ENCODE measurements at places on chromosomes 2 and 18.

DNA sequence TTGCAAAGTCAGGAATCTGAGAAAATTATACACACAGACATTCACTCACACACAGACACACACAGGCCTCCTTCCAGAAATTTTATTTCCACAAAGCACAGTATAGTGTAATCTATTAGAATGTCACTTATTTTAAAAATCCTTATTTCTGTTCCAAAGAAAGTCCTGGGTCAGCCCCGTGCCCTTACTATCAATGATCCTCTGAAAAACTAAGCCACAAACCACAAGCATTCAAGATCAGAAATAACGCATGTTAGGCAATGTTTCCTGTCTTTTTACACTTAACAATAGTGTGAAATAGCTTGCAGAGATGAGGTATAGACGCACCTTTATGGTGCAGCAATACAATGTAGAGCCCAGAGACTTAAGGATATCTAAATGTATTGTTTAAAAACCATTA, 25.8 kb downstream of the TBC1D8 start:
- DNase-seq, result no peak

DNA sequence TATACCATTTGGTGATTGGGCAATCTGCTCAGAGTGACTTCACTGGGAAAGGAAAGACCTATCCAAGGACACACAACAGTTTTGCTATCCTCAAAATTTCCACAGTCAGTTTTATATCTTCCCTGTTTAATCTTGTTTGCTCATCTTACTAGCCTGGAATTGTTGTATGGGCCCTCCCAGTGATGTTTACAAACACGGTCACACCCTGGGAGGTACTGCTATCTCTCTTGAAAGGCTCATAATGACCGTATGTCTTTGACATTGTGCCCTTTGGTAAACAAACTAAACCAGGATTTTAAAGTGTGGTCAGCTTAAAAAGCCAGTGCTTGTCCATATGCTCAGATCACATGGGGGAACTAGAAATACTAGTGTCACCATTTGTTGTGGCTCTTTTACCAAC, 277.0 kb downstream of the CDH2 start:
- no peak for DNase-seq

- DNase-seq, result no peak
Observed at GRCh38 chr2:180646756-180647155, 333.6 kb upstream of the UBE2E3 start.

DNA sequence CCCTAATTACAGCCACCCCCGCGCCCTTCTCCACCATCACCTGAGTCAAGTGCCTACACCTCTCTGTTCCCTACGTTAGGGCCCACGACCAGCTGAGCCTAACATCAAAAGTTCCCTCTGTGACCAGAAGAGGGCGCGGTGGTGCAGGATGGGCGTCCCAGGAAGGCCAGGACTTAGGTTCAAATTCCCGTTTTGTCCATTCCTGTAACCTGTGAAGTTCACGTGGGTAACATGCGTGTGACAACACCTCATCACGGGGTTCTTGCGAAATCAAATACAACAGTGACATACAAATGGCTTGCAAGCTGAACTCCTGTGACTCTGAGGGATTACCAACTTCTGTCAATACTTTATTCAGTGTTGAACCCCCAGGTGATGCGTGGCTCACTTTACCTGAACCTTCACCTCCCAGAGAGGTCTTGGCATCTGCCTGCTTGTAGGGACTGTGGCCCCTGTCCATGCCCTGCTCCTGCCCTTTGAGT, 207.9 kb downstream of the ARL4C start:
- DNase-seq, result no peak

- DNase-seq, result peak; percentile 54
Observed at GRCh38 chr2:206164261-206164862, 4.7 kb downstream of the EEF1B2 start.

- DNase-seq, result no peak
Observed at GRCh38 chr2:187435078-187435477, 13.0 kb downstream of the CALCRL start.

GRCh38 chr18:36600548-36600947, 228.3 kb downstream of the TPGS2 start:
- DNase-seq, result no peak

GRCh38 chr2:142942690-142943089, 65.2 kb downstream of the KYNU start:
- DNase-seq, result no peak

DNA sequence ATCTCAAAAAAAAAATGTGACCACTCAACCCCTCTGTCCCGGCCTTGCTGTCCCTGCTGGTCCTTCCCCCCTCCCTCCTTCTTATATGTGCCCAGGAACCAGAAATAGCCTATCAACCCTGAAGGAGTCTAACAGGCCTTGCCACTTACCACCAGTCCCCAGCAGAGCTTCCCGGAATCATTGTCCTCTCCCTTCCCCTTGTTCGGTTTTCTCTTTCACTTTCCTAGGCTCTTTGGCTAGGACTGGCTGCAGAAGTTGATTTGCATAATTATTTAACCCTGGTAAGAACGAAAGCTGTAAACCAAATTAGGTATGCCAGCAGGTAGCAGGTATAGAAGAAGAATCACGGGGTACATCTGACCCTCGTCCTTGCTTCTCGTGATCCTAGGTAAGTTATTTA, 72.6 kb upstream of the ZNF532 start:
- no peak for DNase-seq

DNA sequence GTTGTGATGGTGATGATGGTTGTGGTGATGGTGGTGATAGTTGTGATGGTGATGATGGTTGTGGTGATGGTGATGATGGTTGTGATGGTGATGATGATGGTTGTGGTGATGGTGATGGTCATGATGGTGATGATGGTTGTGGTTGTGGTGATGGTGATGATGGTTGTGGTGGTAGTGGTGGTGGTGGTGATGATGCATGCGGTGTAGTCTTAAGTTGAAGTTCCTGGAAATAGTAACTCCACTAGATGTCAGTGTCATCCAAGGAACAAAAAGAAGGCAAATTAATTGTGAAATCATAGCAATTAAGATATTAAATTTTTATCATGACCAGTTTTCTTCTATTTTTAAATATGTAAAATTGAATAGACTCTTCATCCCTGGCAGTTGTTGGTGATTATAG, 309.2 kb downstream of the AGAP1 start:
- no peak for DNase-seq

- no peak for DNase-seq
Observed at GRCh38 chr2:220913384-220913783, 658.7 kb downstream of the EPHA4 start.

DNA sequence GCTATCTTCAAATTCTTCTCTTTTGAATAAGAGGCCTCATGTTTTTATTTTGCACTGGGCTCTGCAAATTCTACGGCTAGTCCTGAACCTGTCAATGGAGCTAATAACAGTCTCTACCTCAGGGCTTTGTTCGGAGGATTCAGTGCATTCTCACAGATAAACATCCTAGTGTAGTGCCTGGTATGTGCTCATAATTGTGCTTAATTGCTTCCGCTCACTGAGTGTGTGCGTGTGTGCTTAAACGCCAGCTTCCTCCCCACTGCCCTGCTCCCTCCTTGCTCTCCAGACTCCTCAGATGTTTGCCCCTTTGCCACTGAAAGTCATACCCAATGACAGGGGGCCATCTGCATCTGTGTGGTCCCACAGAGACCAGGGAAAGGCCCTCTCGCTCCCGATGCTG, 6.7 kb downstream of the GYPC start:
- DNase-seq, result no peak

GRCh38 chr18:22439447-22439846, 21.7 kb upstream of the CTAGE1 start:
- no peak for DNase-seq

DNA sequence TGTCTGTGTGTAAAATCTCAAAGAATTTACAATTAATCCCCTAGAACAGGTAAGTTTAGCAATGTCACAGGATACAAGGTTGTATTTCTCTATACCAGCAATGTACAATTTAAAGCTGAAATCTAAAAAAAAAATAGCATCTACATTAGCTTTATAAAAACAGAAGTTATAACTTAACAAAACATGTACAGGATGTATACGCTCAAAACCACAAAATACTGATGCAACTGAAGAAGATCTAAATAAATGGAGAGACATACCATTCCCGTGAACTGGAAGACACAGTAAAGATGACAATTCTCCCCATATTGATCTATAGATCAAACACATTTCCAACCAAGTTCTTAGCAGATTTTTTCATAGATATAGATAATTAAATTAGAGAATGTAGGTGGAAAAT, 17.5 kb upstream of the RANBP2 start:
- no peak for DNase-seq

DNA sequence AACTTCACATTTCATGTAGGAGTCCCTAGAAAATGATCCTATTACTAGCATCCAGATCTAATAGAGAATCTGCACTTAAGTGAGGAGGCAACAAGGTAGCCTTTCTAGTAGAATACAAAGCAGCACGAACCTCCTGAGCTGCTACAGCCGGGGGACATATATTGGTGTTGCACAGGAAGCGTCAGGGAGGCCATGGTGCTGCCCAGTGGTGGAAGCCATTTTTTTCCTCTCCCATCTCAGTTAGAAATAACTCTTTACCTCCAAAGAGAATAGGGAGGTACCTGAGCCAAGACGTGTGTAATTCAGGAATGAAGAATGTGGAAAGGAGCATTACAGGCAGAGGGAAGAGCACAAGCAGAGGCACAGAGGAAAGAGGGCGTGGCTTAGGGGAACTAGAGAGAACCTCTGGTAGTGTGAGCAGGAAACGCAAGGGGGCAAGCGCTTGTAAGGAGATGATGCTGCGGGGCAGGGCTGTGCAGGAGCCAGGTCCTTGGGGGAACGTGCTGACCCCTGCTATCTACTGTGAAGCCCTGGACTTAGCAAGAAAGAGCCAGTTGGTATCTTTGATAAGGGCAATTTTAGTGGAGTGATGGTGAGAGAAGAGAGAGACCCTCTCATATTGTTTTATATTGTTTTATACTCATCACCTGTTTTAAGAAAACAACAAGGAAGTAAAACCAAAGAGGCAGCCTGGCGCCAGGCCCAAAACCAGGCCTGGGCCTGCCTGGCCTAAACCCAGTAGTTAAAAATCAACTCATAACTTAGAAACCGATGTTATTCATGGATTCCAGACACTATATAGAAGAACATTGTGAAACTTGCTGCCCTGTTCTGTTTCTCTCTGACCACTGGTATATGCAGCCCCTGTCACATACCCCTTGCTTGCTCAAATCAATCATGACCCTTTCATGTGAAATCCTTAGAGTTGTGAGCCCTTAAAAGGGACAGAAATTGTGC, 50.0 kb upstream of the TTC39C start:
- DNase-seq, result no peak

DNA sequence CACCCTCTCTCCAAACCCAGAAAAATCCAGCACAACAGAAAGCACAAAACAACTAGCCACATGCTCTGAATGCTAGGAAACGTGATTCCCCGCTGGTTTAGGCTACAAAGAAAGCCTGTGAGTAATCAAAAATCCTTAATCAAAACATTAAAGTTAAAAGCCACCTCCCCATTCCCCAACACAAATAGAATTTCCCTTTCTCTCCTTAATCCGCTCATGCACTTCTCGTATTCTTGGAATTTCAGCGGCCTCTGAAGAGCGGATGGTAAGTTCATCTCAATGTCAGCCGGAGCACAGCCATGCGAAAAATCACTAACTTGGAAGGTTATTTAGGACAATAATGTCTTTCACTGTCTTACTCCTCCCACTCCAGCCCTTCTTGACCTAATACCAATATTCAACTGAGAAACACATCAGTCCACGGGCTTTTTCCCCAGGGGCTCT, 126.7 kb downstream of the OSBPL1A start:
- peak; percentile 31 for DNase-seq

DNA sequence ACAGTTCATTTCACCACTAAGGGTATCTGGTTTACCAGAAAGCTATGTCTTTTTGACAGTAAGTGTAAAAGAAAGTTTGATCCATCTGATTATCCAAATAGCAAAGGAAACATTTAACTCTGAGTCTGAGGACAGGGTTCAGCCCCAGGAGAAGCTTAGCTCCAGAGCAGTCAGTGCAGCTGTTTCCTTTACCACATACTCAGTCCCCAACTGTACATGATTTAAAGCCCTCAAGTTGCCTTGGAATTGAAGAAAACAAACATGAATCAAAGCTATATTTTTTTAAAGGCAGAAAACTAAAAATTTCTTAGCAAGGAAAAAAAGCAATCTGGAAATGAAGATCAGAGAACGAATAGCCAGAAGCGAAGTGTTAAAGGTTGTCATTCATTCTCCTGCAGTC, 746.0 kb downstream of the METTL4 start:
- no peak for DNase-seq

- DNase-seq, result no peak
Observed at GRCh38 chr2:118945881-118946280, 3.9 kb downstream of the MARCO start.

GRCh38 chr2:236993286-236993685, 92.4 kb upstream of the COPS8 start:
- DNase-seq, result no peak

DNA sequence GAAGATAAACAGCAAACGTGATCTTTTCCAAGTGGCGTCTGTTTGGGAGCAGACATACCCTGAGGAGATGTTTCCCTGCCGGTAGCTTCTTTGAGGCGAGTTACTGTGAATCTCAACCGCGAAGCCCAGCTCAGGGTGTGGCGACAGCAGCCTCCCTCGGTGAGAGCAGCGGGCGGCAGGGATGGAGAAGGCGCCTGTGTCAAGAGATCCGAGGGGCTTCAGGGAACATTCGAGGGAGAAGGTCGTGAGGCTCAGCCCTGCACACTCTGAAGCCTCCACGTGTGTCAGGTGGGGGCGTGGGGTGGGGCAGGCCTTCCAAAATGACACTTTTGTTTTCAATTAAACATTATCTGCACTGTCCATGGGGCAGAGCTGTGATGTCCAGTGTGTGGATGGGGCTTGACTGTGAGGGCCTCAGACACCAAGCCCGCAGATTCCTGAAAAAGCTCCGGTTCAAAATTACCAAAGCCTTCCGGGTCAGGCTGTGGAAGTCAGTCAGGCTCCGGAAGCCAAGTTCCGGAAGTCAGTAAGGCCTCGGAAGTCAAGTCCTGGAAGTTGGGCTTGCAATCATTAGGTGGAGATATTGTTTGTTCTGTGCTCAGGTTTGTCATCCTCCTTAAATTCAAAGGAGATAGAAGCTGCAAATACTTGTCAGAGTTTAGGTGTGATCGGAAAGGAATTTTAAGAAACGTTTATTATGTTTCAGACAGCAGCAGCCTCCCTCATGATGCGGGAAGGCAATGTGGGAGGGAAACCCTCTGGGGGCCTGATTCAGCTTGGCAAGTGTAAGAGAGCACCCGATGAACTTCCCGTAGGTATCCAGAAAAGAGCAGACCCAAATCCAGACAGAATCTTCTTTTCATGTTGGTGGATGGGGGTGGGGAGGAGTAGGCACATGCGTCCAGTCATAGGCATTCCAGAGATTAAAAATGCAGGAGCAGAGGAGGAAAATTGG, 20.7 kb downstream of the SMIM21 start:
- no peak for DNase-seq

Measured in DMS79 treated with DMSO at 0.1 percent for 48 hours (cell line).